Activated T-cell treated with anti-CD3 and anti-CD28 coated beads for 1 hour (primary cell): ENCODE measurements at places on chromosomes 2 and 18.

DNA sequence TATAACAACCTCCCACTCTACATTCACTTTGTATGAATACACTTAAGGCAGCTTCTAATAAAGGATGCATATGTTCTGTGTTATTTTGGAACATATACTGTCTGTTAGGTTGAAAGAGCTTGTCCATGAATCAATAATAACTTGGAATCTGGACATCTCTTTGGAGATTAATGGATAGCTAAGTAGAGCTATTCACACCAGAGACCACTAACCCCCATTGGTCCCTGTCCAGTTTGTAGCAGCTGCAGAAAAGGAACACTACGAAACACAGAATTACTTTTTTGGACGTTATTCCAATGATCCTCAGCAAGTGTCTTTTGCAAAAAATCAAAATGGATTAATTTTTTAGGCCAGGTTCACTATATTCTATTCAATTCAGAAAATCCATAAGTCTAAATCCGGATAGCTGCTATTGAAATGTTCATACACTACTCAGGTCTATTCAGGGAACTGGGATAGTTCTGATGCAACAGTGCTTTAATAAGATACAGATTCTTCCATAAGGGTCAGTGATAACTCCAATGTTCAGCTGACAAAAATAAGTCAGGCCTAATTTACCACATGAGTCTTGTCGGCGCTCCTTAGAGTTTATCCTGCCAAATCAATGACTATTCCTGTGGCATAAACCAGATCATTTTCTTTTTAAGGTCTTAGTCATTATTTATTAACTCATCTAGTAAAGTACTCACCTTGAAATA is 44.2 kb downstream of the NRXN1 start:
- DNase-seq, result no peak

GRCh38 chr2:240586919-240587800 is 626 bp downstream of the CAPN10 start:
- peak; percentile 45 for DNase-seq

DNA sequence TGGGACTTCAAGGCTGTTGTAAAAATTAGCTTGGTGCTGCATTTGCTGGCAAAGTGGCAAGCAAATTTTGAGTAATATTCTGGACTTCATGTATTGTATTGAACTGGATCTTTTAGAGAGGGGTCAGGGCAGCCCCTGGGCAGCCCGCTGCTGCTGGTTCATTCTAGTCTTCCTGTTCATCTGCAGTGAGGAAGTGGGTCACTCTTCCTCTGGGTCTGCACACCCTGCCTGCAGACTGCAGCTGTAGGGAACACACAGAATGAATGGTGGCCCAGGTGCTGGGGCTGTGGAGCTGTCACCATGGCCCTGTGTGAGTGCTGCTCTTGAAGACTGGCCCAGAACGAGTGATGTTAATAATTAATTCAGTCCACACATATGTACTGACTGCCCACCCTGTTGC is 9.4 kb downstream of the SH3RF3 start:
- DNase-seq, result no peak

GRCh38 chr18:27750014-27750413 is 426.9 kb downstream of the CDH2 start:
- DNase-seq, result no peak

DNA sequence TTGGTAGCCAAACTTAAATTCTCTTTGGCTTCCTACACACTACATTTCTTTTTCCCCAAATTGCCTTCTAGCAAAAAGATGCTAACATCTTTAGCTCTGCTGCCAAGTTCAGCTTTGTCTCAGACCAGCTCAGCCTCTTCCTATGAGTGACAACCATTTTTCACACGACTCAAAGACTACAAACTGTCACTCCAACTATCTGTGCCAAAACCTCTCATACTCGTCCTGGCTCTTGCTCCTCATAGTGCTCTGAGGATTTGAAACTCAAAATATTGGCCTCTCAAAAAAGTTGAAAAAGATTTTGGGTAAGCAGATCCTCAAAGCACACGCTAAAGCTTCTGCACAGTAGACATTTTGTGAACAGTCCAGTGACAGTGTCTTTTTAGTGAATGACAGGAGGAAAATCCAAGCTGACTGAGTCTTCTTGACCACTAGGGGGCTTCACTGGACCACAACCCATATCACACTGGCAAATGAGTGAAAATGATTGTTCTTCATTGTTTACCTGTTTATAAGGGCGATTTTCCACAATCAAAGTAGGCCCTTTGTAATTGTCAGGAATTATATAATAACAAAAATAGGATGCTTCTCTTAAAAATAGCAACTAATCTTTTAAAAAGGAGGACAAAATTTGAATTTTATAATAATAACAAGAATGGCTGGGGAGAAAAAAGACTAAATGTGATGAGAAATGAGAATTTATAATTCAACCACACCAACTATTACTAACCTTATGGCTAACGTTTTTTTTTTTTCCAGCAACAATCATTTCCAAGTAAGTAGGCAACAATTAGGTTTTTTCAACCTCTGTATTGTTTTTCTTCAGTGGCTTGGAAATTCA is 85.5 kb upstream of the PGAP1 start:
- DNase-seq, result no peak

DNA sequence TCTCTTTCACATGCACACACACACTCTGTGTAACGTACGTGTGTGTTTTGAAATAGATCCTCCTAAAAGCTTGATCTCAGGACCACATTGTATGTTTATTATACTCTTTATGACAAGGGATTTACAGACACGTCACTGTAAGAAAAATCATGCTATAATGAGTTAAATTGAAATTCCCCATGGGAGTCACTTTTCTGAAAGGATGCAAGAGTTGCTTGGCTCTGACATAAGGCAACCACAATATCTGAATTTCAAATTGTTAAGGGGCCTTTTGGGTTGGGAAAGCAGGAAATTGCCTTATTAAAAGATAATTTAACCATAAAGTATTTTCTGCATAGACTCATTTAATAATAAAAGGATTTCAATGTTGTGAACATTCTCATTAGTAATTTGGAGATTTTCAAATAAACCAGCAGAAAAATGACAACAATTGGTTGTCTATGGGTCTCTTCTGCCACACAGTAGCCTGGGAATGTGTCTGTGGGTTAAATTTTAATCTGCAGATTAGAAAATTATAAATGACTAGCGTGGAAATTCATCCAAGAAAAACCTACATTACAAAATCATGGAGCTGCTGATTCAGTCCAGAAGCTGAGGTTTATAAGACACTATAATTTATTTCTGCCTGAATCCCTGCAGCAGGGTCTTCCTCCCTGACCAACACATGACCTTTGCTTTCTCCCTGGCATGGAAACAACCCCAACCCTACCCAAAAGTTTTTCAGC is 75.9 kb upstream of the PID1 start:
- DNase-seq, result no peak

DNA sequence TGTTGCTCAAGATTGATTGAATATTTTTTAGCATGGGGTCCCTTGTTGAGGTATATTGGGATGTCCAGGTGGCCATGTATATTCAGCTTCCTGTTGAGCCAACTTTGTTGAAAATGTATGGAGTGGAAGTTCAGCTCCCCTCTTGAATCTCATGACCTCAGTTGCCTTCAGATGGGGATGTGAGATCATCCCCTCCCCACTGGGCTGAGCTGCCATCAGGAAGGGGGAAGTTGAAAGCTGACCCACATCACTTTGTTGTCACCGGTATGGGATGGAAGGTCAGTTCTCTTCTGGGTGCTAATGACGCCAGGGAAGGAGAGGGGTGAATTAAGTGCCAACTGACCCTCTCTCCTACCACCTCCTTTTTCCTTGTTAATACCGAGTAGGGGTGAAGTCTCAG is 33.9 kb downstream of the ACOXL start:
- DNase-seq, result no peak

DNA sequence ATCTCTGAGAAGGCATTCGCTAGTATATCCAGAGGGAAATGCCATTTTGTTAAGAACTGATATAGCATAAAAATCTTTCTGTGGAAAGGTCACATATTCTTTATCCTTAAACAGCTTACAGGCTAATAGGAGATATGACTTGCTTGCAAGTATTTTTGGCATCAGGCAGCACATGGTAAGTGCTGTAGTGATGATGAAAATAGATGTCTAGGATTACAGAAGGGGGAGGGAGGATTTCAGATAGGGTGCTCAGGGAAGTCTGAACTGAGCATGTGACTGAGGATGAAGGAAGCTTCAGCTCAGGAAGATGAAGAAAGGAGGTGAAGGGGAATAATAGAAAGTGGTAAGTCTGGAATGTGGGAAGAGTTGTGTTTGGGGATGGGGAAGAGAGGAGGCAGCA is 158.5 kb upstream of the NOSTRIN start:
- DNase-seq, result no peak

- DNase-seq, result no peak
These were observed 20.0 kb downstream of the EMX1 start for GRCh38 chr2:72937356-72937669.

DNA sequence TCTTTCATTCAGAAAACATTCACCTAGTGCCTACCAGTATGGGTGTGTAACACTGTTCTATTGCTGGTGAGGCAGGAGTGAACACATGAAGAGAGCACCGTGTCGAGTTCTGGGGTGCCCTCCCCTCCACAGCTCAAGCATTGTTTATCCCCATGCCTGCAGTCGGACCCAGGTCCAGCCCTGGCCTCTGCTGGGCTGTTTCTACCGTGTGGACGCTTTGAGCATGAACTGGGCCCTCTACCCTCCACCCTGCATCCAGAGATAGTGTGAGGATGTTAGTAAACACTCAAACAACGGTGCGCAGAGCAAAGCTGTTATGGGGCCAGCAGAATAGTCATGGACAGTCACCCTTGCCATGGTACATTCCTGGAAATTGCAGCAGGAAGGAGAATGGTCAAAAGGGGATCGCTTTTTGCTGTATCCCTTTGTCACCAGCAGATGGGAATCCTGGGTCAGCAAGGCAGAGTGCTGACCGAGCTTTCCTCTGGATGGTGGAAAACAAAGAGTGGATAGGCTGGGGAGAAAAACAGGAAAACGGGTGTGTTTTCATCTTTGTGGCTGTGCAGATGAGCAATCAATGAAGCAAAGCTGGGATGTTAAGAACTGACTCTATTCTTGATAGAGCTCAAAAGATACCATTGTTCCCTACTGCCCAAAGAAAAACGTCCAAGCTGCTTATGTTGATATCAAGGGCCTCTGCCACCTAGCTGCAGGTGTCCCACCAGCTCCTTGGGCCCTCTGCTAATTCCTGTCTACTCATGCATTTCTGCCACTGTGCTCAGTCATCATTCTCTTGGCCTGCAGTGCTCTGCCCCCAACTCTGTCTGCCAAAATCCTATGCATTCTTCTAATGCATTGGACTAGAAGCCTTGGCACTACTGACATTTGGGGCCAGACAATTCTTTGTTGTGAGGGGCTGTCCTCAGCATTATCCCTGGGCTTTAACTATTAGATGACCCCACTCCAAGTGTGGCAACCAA is 38.7 kb downstream of the REEP1 start:
- no peak for DNase-seq

DNA sequence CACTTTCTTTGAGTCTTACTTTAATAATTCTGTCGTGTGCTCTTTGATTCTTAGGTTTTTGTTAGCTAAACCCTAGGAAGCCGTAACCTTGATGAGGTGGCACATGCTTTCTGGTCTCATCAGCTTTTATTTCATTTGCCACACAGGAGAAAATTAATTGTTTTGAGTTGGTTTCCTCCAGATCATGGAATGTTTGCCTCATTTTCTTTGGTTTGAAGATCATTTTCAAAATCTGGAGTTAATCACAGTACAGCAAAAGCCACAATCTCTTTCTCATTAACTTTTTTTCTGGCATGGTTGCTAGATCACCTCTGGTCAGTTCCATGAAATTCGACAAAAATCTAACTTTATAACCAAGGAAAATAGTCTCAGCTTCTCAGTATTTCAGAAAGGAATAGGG is 182.9 kb downstream of the MYO1B start:
- DNase-seq, result no peak

DNA sequence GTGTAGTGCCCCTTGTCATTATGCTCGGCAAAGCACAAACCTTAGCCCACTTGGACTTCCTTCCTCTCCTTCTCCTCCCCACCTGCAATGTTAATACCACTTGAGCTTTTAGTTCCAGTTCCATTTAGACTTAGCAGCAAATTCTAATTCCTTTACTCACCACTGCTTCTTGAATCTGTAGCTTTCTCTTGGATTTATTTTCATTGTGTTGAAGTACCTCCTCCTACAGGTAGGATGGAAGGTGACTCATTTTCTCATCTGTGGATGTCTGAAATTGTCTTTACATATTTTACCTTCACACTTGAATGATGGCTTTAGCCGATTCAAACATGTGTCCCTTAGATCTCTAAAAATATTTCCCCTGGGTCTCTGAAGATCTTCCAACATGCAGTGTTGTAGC is 32.8 kb upstream of the BIN1 start:
- DNase-seq, result no peak

GRCh38 chr2:158734442-158734841 is 60.7 kb upstream of the DAPL1 start:
- no peak for DNase-seq

- no peak for DNase-seq
These were observed 102.7 kb upstream of the PTPRM start for GRCh38 chr18:7464245-7464966.

DNA sequence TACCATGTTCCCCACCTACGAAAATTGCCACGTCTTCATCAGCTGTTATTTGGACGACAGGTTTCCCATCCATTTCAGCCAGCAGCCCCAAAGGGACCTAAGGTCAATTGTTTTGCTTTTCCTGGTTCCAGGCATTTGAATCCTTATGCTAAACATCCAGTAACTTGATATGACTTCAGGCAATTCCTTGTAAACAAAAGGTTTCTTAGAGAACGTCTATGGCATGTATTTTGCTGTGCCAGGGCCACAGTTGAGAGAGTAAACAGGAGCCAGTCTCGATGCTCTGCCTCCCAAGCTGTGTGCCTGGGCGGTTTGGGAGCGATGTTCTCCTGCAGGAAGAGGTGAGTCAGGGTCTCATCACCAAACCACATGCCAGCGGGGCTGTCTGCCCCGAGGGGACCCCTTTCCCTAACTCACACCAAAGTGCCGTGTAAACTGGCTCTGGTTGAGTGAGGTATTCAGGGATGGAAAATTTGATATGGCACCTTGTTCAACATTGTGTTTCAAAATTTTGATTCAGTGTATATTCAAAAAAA is 12.9 kb upstream of the MC5R start:
- DNase-seq, result no peak

GRCh38 chr2:120432976-120433815 is 87.3 kb downstream of the INHBB start:
- DNase-seq, result no peak

- DNase-seq, result no peak
These were observed 291.5 kb downstream of the LRATD1 start for GRCh38 chr2:14923820-14924580.

DNA sequence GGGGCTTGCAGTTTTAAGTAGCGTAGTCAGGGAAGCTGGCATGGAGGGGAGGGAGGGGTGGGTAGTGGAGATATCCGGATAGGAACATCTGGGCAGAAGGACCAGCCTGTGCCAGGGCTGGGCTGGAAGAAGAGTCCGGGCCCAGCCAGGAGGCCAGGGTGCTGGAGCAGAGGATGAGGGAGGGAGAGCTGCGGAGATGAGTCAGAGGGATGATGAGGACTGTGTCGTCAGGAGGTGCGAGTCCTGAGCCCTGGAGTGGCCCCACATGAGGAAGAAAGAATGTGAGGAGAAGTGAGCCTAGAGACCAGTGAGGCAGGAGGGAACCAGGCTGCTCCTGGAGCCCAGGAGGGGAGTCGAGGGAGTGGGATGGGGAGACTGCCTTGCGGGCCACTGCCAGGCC is 82.4 kb downstream of the CTIF start:
- DNase-seq, result no peak
